ENCODE measurements at places on chromosomes 3 and 15.

DNA sequence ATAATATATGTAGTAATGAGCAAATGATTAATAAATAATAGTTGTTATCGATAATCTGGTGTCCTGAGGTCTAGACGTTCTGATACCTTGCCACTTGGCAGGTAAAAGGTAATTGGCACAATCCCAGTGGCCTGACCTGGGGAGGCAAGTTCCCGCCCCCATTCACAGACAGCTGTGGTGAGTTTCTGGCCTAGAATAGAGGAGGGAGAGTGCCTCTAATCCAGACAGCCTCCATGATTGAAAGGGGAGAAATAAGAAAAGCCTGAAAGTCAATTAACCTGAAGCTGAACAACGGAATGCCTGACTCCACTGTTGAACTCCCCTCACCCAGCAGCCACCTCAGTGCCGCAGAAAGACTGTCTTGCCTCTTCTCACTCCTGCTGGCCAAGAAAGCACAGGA lies 38.1 kb upstream of the SV2B start:
- no peak for DNase-seq

DNA sequence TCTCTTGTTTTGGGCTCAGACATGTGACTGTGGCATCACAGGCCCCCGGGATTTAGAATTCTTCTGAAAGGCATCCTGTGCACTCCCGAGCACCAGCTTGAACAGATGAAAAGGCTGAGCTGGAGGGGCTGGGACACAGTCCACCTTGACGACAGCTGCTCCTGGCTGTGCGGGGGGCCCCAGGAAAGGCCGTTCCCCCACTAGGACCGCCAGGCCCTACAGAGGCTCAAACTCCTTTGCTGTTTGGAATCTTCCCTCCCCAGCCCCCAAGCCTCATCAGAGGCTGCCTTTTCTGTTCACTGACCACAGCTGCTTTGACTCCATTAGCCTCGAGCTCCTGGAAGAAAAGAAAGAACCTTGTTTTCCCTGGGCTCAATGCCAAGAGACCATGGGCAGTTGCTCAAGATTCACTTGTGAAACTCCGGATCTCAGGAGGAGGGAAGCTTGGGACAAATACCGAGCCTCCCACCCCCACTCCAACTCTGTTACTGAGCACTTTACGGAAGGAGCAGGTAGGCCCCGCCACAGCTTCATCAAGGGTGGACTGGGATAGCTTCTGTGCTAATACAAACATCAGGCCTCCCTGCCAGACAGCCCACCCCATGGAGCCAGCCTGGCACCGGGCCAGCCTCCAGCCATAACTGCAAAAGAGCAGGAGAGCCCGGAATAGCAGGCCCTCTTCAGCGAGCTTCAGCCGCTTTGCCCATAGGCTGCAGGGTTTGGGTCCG lies 15.7 kb downstream of the CIDEC start:
- DNase-seq = no peak

DNA sequence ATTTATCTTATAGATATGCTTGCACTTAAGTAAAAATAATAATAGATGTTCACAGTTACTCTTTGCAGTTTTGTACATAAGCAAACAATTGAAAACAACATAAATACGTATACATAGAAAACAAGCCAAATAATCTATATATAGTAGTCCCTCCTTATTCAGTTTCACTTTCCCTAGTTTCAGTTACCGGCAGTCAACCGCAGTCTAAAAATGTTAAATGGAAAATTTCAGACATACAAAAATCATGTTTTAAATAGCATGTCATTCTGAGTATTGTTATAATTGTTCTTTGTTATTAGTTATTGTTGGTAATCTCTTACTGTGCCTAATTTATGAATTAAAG lies 262.0 kb downstream of the CGGBP1 start:
- DNase-seq = no peak

DNA sequence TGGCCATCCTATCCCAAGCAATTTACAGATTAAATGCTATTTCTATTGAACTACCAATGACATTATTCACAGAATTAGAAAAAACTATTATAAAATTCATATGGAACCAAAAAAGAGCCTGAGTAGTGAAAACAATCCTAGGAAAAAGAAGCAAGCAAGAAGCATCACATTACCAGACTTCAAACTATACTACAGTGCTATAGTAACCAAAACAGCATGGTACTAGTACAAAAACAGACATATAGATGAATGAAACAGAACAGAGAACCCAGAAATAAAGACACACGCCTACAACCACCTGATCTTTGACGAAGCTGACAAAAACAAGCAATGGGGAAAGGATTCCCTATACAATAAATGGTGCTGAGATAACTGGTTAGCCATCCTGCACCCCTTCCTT lies 152.2 kb downstream of the TNIK start:
- DNase-seq = no peak

DNA sequence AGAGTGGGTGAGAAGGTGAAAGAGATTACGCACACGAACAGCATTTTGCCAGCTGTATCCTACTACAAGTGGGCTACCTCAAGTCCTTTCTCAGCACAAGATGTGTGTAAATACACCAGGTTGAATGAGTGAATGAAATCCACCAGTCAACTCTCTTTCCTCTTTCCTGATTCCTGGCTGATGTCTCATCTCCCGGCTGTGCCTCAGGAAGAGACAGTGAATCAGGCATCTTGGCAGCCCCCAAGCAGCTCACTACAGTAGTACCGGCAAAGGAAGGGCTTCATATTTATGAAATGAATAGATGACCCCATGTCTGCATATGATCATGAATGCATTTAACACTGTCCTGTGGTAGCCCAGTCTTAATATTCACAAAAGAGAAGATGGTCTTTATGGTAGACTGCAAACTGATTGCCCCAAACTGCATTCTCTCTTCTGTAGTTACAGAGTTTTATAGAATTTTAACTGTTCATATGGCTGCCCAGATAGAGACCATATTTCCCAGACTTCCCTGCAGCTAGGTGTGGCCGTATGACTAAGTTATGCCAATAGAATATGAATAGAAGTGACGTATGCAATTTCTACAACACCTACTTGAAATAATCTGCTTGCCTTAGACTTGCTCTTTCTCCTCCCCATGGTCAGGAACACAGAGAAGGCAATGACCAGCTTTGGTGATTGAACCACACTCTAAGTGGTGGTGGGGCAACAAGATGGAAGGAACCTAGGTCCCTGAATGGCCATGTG lies 22.7 kb downstream of the MGLL start:
- no peak for DNase-seq

DNA sequence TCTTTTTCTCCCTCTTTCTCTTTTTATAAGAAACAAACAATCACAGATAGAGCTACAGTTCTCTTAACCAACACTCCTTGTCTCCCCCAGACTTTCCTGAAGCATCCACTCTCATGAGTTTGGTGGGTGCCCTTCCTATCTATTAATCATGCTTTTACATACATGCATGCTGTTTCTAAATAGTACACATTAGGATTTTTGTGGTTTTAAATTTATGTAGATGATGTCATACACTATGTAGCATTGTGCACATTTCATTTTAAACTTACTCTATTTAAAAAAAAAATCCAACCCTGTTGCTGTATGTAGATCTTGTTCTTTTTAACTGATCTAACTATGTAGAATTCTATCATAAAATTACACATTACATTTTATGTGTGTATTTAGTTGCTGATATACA lies 104.3 kb upstream of the MRPS22 start:
- no peak for DNase-seq

GRCh38 chr15:27768732-27769475 lies 330.2 kb downstream of the OCA2 start:
- no peak for DNase-seq
